ENCODE measurements at places on chromosomes 4 and X. TPM values are rescaled to one million over a fixed set of nuclear protein-coding genes. Genes with fewer than 3 reads are reported as not detected.

The ACSL4 gene
- 51.3 TPM for total RNA-seq

DNA sequence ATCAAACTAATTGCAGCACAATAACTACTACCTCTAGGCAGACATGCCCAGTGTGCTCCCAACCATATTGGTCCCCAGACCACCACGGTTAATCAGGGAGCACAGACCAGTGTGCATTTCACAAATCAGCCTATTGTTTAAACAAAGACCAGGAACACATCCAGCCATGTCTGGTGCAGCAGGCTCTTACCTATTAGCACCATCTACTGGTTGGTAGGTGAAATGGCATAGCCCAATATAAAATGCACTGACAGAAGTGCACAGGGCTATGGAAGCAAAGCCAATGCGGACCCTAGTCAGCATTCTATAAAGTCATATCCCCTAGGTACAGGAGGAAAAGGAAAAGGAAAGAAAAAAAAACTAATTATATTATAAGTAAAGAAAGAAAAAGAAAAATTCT is 15.5 kb upstream of the CYLC1 start:
- no peaks in the 10 kb centered on the region for H3K36me3 ChIP-seq
- H3K4me3 ChIP-seq = no peak overlapping the region
- no peaks in the 10 kb centered on the region for H3K27me3 ChIP-seq

DNA sequence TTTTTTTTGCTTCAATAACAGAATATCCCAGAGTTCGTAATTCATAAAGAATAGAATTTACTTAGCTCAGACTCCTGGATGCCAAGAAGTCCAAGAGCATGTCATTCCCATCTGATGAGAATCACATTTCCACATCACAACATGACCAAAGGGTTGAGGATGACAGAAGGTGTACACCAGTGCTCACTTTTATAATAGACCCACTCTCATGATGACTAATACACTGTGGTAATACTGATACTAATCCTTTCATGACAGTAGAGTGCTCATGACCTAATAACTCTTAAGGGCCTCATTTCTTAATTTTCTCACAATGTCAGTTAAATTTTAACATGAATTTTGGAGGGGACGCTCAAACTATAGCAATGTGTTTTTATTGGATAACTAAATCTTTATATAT is 69.2 kb downstream of the ZNF732 start:
- no peaks in the 10 kb centered on the region for H3K27me3 ChIP-seq
- no peaks in the 10 kb centered on the region for H3K36me3 ChIP-seq
- no peak overlapping the region for H3K27ac ChIP-seq
- H3K4me1 ChIP-seq = no peaks in the 10 kb centered on the region
- DNase-seq = no peak
- no peak overlapping the region for H3K4me3 ChIP-seq

The ESX1 gene
- total RNA-seq = not detected

GRCh38 chrX:12011075-12011474 is 127.2 kb upstream of the FRMPD4 start:
- no peaks in the 10 kb centered on the region for H3K4me1 ChIP-seq
- no peak overlapping the region for H3K4me3 ChIP-seq
- H3K27ac ChIP-seq = no peak overlapping the region
- H3K36me3 ChIP-seq = no peaks in the 10 kb centered on the region

DNA sequence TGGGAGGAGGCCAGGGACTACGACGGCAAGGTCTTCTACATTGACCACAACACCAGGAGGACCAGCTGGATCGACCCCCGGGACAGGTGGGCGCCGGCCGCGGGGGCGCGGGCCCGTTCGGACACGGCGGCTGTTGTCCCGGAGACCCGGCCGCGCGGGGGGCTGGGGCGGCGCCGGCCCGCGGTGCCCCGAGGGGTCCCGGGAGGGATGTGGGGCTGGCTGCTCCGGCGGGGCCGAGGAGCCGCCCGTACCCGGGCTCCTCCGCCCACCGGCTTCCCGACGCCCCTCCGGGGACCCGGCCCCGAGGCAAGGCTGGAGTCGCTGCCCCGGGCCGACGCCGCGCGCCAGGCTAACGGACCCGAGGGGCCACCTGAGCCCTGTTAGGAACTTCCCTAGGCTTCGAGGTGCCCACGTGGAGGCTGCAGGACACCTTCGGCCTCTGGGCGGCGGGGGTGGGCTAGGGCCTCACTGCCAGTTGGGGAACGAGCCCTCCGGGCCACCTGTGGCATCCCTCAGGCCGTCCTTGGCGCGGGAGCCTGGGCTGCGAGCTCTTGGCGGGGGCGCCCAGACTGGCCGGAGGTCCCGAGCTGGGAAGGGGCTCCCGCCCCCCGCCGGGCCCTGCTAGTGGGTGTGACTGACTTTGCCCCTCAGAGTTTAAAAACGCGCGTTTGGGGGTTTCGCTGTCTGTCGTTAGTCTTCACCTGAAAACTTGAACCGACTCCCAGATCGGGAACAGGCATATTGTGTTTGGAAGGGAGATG is 660 bp downstream of the WWC2 start:
- peaks cover 30% of the 10 kb centered on the region for H3K27me3 ChIP-seq
- DNase-seq = peak; percentile 80
- H3K36me3 ChIP-seq = no peaks in the 10 kb centered on the region
- peak overlapping the region; percentile 94 for H3K27ac ChIP-seq
- peak overlapping the region; percentile 70 for H3K4me3 ChIP-seq

DNA sequence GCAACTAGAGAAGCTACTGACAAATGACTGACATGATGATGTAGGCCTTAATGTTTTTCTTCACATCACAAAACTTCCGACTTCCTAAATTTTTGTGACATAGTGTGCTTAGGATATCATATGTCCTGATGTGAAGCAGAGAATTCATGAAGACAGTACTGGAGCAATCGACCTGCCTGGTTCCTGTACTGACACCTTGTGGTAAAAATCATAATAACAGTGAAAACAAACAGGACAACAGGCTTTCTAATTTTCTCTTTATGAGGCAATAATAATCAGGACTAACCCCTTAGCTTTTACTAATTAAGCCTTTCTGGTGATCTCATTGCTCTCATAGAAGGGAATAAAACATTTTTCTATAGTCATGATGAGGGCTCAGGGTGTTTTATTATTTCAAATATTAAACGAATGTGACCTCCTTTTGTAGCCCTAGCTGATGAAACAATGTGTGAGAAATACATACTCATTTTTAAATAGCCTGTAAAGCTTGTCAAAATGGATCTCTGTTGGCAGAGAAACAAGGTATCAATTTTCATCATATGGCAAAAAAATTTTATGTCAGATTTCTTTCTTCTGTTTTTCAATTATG is 158.4 kb downstream of the TENT5D start:
- DNase-seq = no peak
- no peak overlapping the region for H3K27ac ChIP-seq
- H3K4me3 ChIP-seq = no peak overlapping the region
- no peaks in the 10 kb centered on the region for H3K36me3 ChIP-seq
- no peaks in the 10 kb centered on the region for H3K27me3 ChIP-seq
- H3K4me1 ChIP-seq = no peaks in the 10 kb centered on the region

DNA sequence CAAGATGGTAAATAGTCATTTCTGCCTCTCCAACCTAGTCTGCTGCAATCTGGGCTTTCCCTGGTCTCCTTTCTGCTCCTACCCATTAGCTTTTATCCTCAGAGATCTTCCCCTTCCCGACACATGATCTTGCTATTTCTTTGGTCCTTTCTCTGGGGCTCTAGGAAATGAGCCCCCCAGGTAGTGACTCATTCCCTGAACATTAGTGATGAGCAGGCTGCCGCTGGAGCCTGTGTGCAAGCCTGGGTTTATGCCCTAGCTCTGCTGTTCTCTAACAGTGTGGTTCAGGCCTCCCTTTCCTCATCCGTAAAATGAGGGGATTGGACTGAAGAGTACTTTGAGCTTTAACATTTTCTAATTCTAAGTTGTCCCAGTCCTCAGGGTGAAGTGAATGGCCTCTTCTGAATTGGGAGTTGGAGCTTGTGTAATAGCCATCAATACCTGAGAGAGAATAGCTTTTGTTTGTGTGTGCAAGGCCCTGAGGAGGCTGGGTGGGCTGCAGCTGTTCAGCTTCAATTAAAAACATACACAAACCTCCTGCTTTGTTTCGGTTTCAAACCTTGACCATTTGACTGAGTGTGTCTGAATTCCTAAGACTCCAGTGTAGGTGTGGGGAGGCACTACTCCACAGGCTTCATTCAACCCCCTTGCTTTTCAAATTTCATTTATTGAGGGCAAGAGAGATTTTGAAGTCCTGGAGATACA is 115.6 kb upstream of the SCML1 start:
- H3K27me3 ChIP-seq = no peaks in the 10 kb centered on the region
- H3K36me3 ChIP-seq = no peaks in the 10 kb centered on the region
- no peaks in the 10 kb centered on the region for H3K4me1 ChIP-seq
- DNase-seq = no peak
- no peak overlapping the region for H3K4me3 ChIP-seq
